ENCODE measurements at places on chromosomes 16 and 17.

- DNase-seq, result no peak
Observed at GRCh38 chr17:42291129-42291528, 2.8 kb downstream of the STAT5A start.

DNA sequence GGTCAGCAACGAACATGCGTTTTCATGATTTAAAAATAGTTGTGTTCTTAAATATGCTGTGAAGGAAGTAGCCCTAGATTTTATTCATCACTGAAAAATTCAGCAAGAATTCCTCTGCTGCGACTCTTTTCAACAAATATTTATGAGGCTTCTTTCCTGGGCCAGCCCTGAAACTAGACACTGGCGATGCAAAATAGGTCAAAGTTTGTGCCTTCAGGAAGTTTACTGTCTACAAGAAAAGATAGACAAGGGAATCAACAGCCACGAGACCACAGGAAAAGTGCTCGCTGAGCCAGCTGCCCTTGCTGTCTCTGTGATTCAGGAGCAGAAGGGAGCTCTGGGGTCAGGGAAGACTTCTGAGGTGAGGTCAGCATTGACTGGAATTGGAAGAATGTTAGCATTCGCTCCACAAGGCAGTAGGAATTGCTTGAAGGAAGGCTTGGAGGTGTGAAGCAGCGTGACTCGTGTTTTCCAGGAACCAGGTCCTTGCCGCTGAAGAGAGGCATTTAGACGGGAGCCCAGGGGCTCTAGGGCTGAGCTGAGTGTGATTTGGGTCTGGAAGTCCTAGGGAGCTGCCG, 1.9 kb upstream of the RPL26 start:
- no peak for DNase-seq

DNA sequence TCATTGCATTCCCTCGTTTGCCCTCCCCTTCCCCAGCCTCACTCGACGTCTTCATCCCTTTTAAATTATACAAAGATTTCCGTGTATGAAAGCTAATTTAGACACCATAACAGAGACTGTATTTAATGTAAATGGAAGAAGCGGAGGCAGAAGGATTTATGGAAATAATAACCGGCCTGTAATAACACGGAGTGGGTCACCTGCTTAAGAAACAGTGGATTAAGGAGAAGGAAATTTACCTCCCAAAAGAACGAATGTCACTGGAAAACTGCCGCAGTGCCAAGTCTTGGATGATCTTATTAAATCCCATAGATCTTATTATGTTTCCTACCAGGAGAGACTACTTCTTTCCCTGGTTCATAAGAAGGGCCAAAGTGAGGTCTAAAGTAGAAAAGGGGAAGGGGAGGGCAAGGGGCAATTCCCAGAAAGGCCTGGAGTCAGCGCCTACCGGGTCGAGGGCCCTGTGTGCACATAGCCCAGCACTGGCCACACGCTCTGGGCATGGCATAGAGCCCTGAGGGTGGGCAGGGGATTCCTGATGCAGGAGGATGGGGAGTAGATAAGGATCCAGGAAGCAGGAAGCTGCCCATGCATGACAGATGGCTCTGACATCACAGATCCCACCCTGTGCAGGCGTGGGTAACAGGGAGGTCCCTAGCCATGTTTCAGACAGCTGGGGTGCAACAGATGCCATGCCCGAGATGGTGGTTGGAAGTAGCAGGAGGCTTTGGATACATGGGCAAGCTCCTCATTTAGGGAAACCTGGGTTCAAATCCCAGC, 56.2 kb upstream of the RPL38 start:
- DNase-seq, result no peak

DNA sequence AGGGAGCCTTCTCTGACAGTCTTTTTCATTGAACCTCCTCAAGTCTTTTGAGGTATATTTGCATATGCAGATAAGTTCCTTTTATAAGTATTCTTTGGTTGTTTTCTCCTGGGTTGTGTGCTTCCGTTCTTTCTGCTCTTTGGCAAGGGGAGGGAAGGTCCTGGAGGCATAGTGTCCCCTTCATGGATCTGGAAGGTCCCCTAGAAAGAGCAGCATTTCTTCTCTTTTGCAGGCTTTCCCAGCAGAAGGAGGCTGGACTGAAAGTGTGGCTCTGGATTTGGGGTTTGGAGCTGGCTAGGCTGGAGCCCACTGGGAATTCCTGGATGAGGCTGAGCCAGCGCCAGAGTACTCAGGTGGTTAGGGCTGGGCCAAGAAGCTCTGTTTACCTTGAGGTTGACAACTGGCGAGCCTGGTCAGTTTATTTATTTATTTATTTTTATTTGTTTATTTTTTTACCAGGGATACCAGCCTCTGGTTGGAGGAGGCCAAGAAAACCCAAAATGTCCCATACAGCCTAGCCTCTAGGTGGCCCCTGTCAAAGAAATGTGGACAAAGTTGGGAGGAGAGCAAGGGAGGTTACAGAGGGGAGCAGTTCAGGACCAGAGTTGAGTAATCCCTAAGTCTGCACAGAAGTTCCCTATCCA, 5.4 kb upstream of the TOP2A start:
- DNase-seq, result no peak

GRCh38 chr17:32621612-32622312, 135.0 kb downstream of the CDK5R1 start:
- no peak for DNase-seq

GRCh38 chr16:55494994-55495421, 13.9 kb upstream of the LPCAT2 start:
- DNase-seq, result no peak
